ENCODE measurements at places on chromosomes 2 and 18. TPM values are rescaled to one million over a fixed set of nuclear protein-coding genes. Genes with fewer than 3 reads are reported as not detected.

DNA sequence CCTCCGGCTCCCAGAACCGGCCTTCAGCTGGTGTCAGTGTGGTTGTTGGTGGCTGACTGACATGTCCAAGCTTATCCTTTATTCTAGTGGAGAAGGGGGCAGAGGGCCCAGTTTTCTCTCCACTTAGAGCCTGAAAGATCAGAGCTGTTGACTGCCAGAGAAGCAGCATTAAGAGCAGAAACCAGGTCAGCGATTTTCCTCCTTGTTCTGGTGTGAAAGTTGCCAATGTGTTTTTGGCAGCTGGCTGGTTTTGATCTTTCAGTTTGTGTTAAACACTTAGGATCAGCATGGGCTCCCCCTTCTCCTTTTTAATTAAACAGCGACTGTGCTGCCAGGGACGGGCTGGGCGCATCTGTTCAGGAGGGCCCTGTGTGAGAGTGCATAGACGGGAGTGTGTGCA, 100.9 kb downstream of the ASAP2 start:
- H3K36me3 ChIP-seq: peaks cover 4% of the 10 kb centered on the region
- no peaks in the 10 kb centered on the region for H3K27me3 ChIP-seq
- no peak for DNase-seq
- H3K27ac ChIP-seq: no peak overlapping the region
- no peak overlapping the region for H3K4me3 ChIP-seq
- peaks cover 42% of the 10 kb centered on the region for H3K4me1 ChIP-seq

DNA sequence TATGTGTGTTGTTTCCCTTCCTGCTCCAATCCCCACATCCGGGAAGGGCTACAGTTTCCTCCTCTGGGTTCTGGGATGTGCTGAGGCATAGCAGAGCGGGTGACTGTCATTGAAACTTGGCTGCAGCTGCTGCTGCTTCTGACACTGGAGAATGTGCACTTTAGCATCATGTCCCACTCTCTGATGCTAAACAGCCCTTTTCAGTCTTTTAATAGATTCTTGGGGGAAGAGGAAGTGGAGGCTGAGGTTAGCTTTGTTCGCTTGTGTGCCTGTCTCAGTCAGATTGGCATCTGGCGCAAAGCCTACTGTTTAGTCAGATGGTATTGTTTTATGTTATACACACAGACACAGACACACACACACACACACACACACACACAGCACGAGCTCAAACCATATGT, 136.5 kb upstream of the RND3 start:
- H3K36me3 ChIP-seq: no peaks in the 10 kb centered on the region
- H3K27me3 ChIP-seq: no peaks in the 10 kb centered on the region
- DNase-seq: no peak

DNA sequence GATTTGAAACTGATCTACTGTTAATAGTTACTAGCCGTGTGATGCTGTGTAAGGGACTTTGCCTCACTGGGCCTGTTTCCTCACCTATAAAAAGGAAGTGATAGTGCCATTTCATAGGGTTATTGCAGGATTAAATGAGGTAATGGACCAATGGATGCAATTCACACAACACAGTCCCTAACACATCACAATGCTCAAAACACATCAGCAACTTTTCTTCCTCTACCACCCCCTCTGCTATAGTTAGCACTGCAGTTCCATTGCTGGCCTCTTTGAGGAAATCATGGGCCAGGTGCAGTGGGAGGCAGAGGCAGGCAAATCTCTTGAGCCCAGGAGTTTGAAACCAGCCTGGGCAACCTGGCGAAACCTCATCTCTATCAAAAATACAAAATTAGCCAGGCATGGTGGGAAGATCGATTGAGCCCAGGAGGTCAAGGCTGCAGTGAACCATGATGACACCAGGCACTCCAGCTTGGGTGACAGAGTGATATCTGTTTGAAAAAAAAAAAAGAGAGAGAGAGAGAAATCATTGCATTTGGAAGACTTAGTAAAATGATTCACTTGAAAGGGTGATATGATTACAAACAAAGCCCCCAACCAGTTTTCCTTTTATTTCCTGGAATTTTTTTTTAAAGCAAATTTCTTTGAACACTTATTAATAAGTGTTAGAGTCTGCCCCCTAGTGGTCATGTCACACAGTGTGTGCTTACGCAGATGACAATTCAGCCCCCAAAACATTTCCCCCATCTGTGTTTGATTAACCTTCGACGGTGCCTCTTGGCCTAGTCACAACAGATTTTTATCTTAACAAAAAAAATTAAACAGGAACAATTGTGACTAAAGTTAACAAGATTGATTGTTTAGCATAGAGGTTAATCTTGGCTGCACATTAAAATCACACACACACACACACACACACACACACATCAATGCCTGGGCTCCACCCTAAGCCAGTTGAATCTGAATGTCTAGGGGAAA, 88.6 kb upstream of the BCL11A start:
- no peaks in the 10 kb centered on the region for H3K36me3 ChIP-seq
- no peak overlapping the region for H3K27ac ChIP-seq
- no peaks in the 10 kb centered on the region for H3K27me3 ChIP-seq
- DNase-seq: peak; percentile 69
- H3K4me3 ChIP-seq: no peak overlapping the region

GRCh38 chr2:64059270-64059669, 40.0 kb upstream of the VPS54 start:
- no peak overlapping the region for H3K27ac ChIP-seq
- DNase-seq: no peak
- no peaks in the 10 kb centered on the region for H3K4me1 ChIP-seq
- H3K4me3 ChIP-seq: no peak overlapping the region

DNA sequence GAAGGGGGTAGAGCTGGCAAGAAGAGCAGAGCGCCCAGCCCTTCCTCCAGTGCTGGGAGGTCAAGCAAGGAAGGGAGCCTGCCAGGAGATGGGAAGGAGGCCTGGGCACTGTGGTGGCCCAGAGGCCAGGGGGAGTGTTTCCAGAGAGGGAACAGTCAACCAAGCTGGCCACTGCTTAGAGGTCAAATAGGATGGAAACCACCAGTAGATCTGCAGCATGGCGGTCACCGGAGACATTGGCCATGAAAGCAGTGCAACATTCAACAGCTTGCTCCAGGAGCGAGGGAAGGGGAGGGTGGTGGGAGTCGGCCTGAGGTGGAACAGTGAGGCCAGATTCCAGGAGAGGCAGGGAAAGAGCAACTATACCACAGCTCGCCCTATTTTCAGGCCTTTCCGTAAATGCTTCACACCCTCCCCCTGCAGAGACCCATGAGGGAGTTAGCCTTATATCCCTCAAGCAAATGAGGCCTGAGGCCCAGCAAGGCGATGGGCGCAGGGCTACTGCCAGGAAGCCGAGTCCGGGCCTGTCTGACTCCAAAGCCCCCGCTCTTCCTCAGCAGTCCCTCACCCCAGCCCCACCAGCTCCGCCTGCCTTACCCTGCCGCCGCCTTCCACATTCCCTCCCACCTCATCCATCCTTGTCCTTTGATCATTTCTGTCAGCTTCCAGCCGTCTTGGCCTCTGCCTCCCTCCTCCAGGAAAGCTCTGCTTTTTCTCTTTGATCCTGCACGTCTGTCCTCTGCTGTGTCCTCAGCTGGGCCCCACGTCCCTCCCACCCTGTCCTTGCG, 17.0 kb downstream of the KCNK3 start:
- H3K27me3 ChIP-seq: no peaks in the 10 kb centered on the region
- H3K27ac ChIP-seq: no peak overlapping the region
- H3K4me3 ChIP-seq: no peak overlapping the region
- no peak for DNase-seq
- H3K36me3 ChIP-seq: no peaks in the 10 kb centered on the region

GRCh38 chr2:7437141-7437540, 519.9 kb downstream of the RNF144A start:
- no peaks in the 10 kb centered on the region for H3K4me1 ChIP-seq
- DNase-seq: no peak
- no peaks in the 10 kb centered on the region for H3K27me3 ChIP-seq
- H3K4me3 ChIP-seq: no peak overlapping the region
- no peak overlapping the region for H3K27ac ChIP-seq

ALPG gene
- not detected for total RNA-seq

SS18 gene
- 92.0 TPM for total RNA-seq

GCKR gene
- total RNA-seq: 0.77 TPM

HK2 gene
- 10.8 TPM for total RNA-seq

Data from spinal cord (tissue), 10 donors.